Skin of body (tissue), 3 donors: ENCODE measurements at places on chromosomes 1 and 21. TPM values are rescaled to one million over a fixed set of nuclear protein-coding genes. Genes with fewer than 3 reads are reported as not detected.

MTARC1 gene
- 15.5 TPM for total RNA-seq

DAB1 gene
- 1.4 TPM for total RNA-seq

PCP4 gene
- not detected for total RNA-seq

SPTA1 gene
- 10.6 TPM for total RNA-seq

BCAN gene
- 2.1 TPM for total RNA-seq

FCRL2 gene
- total RNA-seq, result 0.20 TPM

DNA sequence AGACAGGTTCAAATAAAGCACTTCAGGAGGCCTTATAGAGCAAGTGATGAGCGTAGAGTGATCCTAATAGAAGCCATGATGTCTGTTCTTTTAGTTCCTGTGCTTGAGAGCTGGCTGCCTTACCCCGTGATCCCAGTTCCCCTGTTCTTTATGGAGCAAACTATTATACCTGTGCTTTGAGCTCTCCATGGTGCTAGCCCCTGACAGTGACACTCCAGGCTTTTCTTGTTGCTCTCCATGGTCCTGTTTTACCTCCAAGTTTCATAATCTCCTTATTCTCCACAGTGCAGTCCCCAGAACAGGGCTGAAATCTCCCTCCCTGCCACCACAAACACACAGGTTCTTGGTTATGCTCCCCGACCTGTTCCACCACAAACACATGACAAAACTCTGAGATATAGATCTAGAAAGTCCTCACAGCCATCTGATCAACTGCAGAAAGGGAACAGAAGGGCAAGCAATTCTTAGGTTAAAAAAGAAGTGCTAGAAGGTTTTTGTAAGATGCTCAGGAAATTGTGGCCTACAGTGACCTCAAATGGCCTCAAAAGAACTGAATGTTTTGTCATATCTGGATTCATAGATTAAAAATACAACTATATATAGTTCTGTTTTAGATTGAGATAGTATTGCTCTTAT lies 6.0 kb downstream of the CADM3 start:
- DNase-seq, result no peak

DNA sequence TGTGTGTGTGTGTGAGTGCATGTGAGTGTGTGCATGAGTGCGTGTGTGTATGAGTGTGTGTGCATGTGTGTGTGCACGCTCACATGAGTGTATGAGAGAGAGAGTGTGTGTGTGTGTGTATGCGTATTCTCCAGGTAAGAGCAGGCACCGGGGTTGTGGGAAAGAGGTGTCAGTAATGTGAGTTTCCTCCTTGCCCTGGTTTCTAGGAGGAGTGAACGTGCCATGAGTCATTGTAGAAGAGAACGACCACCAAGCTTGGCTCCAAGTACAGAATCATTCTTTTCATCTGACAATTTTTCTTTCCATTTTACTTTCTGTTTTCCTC lies 79.1 kb downstream of the POFUT2 start:
- DNase-seq, result no peak

DNA sequence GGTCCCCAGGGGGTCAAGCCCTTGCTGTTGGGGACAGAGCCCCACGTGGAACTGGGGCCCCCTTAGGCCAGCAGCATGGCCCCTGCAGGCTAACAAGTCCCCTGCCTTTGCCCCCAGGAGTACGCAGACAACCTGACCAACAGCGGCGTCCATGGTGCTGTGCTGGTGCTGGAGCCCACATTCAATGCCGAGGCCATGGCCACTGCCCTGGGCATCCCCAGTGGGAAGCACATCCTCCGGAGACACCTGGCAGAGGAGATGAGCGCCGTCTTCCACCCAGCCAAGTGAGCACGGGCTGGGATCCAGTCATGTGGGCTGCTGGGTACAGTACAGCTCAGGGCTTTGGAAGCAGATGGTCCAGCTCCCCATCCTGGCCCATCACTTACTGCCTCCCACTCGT lies 49.6 kb upstream of the TMEM51 start:
- DNase-seq, result no peak

DNA sequence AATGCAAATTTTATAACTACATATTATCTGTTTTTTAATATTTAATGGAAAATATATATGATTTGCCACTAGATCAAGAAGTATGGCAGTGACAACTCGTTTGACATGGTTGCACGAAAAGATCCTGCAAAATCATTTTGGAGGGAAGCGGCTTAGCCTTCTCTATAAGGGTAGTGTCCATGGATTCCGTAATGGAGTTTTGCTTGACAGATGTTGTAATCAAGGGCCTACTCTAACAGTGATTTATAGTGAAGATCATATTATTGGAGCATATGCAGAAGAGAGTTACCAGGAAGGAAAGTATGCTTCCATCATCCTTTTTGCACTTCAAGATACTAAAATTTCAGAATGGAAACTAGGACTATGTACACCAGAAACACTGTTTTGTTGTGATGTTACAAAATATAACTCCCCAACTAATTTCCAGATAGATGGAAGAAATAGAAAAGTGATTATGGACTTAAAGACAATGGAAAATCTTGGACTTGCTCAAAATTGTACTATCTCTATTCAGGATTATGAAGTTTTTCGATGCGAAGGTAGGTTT lies 556 bp downstream of the IFI44 start:
- DNase-seq, result peak; percentile 31

- no peak for DNase-seq
These were observed 119.4 kb downstream of the CAMTA1 start for GRCh38 chr1:6904476-6905170.

DNA sequence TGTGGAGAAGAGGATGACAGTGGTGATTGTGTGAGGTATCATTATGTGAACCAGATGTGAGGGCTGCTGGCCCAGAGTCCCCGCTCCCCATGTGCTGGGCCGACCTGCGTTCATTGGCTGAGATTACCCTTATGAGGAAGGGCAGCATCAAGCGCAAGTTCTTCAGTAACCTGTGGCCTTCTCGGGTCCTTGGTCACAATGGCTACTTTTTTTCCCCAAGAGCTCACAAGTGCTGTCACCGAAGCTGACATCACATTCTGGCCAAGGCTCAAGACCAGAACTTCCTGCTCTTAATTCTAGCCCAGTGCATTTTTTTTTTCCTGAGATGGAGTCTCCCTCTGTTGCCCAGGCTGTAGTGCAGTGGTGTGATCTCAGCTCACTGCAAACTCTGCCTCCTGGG lies 262.9 kb downstream of the RHOU start:
- peak; percentile 19 for DNase-seq

- no peak for DNase-seq
These were observed 149.2 kb downstream of the ACTL8 start for GRCh38 chr1:17904290-17904689.

- no peak for DNase-seq
These were observed 120.7 kb downstream of the ITSN1 start for GRCh38 chr21:33762803-33763581.

GRCh38 chr1:113849072-113849471 lies 22.4 kb downstream of the PTPN22 start:
- no peak for DNase-seq

DNA sequence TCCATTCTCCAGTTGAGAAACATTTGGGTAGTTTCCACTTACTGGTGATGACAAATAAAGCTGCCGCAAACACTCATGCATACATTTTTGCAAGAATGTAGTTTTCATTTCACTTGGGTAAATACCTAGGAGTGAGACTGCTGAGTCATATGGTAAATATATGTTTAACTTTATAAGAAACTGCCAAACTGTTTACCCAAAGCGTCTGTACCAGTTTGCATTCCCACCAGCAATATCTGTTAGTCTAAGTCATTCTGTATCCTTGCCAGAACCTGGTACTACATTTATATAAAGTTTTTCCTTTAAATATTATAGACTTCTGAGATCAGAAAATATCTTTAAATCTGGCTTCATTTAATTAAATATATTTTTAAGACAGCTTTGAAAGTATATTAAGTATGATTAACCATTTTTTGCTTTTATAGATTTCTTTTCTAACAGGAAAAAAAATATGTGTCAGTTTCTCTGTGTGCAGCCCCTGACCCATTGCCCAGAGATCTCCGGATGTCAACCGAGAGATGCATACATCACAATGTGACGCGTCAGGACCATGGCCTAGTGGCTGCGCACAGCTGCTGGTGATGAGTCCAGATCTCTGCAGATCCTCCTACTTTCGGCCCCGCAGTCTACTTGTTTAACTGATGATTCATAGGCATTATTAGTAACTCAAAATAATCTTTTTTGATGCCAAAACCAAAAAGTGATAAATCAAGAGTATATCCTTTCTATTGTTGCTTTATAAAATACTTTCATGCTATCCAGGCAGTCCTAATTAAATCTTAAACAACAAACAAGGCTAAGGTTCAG lies 227.1 kb upstream of the MAP1LC3C start:
- no peak for DNase-seq

- no peak for DNase-seq
These were observed 1.5 kb downstream of the ENSA start for GRCh38 chr1:150627826-150628410.

DNA sequence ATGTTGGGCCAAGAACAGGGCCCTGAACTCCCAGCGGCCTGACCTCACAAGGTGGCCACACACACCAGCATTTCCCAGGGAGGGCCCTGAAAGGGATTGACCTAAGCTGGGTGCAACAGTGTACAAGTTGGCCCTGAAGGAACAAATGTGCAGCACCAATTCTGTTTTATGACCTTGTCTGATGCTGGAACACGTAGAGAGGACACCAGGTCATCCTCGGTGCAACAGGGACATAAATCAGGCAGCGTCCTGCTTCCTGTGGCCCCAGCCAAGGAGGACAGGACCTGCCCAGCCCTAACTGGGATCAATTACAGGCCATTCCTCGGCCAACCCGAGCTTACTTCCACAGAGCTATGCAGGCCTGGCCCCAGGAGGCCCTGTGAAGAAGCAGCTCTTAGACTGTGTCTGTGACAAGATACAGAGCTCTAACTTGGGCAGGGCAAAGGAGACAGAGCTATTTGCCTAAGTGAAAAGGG lies 12.8 kb upstream of the PHC2 start:
- no peak for DNase-seq

DNA sequence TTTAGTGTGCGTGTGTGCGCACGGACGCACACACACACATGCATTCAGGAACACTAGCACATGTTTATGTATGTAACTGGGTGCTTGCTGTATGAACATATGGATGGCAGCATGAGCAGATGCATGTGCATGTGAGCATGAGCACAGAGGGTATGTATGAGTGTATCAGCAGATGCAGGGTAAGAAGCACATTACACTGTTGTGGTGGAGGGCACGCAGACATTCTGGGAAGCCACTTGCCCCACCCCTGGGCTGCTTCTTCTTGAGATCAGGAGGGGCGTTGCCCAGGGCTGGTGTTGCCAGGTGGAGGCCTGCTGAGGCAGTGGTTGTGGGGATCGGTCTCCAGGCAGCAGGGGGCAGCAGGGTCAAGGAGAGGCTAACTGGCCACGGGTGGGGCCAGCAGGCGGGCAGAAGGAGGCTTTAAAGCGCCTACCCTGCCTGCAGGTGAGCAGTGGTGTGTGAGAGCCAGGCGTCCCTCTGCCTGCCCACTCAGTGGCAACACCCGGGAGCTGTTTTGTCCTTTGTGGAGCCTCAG lies 3.9 kb upstream of the P3R3URF start:
- peak; percentile 67 for DNase-seq

DNA sequence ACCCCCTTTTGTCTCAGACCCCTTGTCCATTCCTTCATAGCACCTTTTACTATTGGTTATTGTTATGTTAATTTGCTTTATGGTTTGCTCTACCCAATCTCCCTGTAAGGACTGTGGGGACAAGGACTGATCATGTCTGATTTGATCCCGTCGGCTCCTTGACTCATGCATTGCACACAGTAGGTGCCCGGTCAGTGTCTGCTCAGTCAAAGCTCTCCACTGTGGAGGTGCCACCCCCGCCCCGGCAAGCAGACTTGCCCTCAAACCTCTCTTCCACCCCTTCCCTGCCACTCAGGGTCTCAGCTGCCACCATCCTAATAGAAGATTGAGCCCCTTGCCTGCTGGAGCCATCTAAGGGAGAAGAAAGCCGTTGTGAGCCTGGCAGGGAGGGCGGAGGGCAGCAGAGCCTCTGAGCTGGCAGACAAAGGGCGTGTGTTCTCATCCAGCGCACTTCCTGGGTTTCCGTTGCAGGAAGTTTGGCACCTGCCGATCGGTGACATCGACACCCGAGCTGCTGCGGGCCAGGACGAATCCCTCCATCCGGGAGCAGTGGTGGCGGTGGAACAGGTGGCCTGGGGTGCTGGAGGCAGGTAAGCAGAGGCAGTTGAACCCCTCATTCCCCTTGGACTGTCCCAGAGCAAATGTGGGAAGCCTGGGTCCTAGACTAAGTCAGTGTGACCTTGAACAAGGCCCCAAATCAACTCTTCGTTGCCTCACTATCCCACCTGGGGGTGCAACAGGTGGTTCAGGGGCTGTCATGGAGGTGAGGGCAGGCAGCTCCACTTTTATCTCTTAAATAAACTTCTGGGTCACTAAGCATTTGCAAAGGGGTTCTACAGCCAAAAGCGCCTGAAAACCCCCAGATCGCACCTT lies 2.2 kb upstream of the FBLIM1 start:
- peak; percentile 13 for DNase-seq

- peak; percentile 25 for DNase-seq
These were observed 17.3 kb upstream of the PCSK9 start for GRCh38 chr1:55021942-55022546.

DNA sequence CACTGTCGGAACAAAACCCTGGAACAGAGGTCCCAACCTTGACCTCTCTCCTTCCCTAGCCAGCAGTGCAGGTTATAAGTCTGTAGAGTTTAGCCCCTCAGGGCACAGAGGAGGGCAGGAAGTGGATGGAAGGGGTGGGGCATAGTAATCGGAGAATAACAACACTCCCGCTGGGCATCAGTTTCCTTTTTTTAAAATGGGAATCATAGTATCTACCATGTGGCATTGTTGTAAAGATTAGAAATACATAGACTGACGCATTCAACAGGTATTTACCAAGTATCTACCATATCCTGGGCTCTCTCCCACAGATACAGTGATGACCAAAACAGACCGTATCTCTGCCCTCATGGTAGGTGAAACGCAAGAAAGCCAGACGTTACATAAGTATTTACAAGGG lies 24.9 kb upstream of the ATF3 start:
- DNase-seq, result no peak
